Stimulated activated CD4-positive, alpha-beta T cell treated with anti-CD3 and anti-CD28 coated beads, Interleukin-4, amount 100 ng/mL, for 48 hours (primary cell): ENCODE measurements at places on chromosomes 3 and 15.

DNA sequence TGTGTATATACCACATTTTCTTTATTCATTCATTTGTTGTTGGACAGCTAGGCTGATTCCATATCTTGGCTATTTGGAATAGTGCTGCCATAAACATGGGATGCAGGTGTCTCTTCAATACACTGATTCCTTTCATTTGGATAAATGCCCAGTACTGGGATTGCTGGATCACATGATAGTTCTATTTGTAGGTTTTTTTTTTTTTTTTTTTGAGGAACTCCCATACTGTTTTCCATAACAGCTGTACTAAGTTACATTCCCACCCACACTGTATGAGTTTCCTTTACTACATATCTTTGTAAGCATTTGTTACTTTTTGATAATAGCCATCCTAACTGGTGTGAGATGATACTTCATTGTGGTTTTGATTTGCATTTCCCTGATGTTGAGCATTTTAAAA is 437.7 kb downstream of the DIPK2A start:
- DNase-seq: no peak

DNA sequence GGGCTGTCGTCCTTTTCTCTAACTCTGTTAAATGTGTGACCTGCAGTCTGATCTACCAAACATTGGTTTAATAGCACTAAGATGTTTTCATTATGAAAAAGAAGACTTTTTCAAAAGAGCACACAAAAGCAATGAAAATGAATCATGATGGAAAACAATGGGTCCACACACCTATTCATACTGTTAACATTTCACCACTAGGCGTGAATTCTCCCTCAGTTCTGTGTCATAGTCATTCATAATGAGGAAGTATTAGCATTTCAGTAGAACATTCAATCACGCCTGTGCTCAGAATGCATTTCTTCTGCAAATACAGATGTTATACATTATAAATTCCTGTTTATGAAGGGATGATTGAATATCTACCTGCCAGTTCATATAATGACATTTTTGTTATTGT is 35.9 kb downstream of the EIF4E3 start:
- no peak for DNase-seq

- no peak for DNase-seq
Measured at GRCh38 chr3:194277786-194278130, 73.4 kb downstream of the CPN2 start.

DNA sequence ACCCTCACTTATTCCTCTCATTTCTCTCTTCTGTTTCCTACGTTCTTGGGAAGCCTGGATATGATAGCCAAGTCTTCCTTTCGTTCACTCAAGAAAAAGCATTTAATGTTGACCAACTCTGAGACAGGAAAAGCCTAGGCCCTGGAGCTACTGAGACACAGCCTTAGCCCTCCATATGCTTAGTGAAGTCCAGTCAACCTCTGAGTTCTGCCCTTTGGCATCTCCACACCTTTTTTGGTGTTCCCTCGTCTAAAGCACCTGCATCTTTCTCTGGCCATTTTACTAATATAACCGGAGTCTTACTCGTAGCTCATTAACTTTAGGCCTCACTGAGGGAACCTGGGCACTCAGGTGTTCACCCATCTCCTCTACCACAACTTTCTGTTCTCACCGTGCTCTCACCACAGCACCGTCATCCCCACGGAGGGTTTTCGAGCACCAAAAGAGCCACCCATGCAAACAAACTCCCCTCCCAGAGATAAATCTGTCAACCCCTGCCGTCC is 632 bp downstream of the MTHFS start:
- DNase-seq: no peak
